ENCODE measurements at places on chromosomes 7 and 10.

GRCh38 chr10:95035332-95036295, 33.7 kb downstream of the CYP2C8 start:
- DNase-seq, result no peak

GRCh38 chr10:92164036-92164696, 126.7 kb downstream of the CPEB3 start:
- no peak for DNase-seq

- peak; percentile 63 for DNase-seq
These were observed 97.1 kb downstream of the RGS10 start for GRCh38 chr10:119445311-119445934.

- DNase-seq, result no peak
These were observed 150.2 kb downstream of the REEP3 start for GRCh38 chr10:63671317-63671937.

DNA sequence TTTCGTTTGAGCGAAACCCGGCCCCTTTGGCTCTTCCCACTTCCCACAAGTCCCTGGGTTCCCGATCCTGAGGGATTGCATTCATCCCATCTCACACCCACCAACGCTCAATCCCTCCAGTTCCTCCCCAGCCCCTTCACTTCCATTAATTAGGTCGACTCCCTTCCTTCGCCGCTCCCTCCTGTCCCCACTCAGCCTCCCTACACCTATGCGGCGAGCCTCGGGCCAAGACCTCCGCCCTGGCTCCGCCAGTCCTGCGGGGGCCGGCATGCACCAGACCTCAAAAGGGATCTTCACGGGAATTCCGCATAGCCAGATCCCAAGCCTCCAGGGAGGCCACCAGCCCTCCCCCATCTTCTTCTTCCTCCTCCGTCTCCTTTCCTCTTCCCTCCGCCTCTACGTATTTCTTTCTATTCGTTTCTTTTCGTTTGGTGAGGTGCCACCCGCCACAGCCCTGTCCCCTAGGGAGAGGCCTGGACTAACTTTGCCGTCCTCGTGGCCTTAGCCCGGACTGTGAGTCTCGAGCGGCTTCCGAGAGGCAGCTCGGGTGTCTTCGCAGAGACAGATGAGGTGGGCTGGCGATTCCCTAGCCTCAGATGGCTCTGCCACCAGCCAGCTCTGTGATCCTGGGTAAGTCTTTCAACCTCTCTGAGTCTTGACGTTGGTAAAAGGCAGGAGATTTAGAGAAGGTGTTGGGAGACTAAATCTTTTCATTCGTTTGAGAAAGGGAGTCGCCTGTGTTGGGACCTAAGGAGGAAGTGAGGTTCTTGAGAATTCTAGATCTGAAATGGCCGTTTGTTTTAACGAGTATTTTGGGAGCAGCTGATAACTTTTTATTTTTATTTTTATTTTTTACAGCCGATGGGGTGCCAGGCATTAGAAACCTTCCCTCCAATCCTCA, 8.1 kb upstream of the LBX1 start:
- no peak for DNase-seq

DNA sequence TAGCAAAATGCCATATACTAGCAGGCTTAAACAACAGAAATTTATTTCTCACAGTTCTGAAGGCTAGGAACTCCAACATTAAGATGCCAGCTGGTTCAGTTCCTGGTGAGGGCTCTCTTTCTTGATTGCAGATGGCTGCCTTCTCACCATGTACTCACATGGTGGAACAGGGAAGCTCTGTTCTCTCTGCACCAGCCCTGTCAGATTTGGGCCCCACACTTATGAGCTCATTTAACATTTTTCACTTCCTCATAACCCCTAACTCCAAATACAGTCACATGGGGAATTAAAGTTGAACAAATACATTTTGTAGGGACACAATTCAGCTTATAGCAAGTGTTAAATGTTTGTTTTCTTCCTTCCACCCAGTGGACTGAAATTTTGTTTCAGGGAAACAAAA, 218.6 kb upstream of the TAC1 start:
- DNase-seq, result no peak

- no peak for DNase-seq
These were observed 167.0 kb upstream of the PITRM1 start for GRCh38 chr10:3339531-3339950.

- no peak for DNase-seq
These were observed 491 bp upstream of the AKAP9 start for GRCh38 chr7:91940171-91940570.

DNA sequence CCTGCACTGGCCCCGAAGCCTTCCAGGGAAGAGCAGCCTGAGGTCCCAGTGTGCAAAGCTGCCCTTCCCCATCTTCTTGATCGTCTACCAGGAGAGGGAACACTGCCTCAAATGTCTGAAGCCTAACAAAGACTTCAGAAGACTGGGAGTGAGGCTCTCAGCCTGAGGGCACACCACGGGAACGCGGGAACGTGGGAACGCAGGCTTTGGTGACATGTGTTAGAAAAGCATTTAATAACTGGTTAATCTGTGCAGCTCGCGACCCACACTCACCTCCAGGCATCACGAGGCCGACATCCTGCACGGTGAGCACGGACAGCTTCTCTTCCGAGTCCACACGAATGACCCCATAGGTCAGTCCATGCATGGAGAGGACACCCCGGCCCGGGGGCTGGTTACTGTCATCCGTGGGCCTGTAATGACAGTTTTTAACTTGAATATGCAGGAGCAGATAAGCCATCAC, 234.0 kb downstream of the ZMYND11 start:
- DNase-seq, result no peak

DNA sequence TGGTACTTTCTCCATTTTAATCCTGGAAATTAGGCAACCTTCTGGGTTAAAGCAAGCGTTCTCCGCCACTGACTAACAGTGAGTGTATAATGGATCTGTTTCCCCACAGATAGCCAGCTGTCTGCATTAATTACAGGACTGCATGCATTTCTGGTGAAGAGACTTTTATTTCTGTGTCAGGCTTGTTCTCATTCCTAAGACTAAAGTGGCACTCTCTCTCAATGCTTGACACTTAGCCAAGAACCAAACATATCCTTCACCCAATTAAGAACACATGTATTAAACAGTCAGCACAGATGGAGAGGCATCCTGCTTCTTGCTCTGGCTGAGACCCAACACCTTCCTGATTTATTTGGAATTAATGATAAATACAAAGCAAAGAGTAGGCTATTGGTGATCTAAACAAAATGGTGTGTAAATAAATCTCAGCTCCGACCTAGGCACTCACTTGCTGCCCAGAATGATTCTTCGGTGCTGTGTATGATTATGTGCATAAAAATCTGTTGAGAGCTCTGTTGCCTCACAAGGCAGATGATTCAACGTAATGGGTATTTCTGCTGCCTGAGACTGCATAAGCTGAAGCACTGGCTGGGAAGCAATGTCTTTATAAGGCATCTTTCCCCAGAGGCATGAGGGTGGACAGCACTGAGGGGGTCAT, 16.8 kb downstream of the CALU start:
- no peak for DNase-seq

DNA sequence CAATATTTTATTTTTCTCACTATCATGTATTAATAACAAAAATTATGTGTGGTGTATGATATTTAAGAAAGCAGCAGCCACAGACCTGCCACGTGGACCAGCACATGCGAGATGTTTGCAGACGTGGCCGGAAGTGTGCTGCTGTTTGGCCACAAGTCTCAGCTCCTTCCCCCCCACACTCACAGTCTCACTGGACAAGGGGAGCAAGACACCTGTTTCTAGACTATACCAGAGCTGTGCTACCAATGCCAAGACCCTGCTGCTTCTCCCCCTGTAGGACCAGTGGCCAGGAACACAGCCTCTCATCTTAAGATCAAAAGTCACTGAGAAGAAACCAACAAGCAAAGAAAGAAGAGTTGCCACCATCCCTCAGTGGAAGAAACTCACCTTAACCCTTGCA, 258.9 kb upstream of the PPP2R2D start:
- no peak for DNase-seq

- no peak for DNase-seq
These were observed 22.0 kb upstream of the BMPR1A start for GRCh38 chr10:86734207-86734988.

GRCh38 chr10:66783316-66783715, 142.5 kb upstream of the LRRTM3 start:
- no peak for DNase-seq

- peak; percentile 23 for DNase-seq
These were observed 779 bp downstream of the C1QL3 start for GRCh38 chr10:16520900-16521299.

DNA sequence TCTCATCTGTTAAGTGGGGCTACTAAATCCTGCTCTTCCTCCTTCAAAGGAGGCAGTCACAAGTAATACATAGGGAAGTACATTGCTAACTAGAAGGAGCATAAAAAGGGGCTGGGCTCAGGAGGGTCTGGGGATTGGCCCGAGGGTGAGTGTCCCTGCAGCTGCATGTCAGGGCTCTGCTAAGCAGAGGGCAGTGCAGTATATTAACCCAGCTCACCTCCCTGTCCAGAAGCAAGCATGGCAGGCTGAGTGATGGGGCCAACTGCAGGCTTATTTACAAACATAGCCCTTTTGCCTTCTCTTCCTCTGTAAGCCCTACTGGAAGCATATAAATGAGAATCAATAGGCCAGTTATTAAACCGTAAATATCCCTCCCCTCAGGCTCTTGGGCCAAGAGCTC, 143.2 kb upstream of the PCBD1 start:
- DNase-seq, result no peak

DNA sequence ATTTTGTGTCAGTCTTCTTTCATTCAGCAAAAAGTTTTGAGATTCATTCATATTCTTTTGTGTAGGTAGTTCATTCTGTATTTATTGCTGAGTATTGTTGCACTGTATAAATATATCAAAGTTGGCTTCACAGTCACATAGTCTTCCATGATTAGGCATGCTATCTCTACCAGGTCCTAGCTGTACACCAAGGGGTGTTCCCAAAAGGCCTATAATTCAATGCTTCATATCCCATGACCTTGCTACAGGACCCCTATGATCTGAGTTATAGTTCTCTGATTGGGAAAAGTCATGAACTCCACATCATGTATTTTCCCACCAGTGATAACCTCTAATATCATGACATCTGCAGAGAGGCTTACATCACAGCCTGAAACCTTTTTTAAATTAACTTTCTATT, 47.3 kb upstream of the MAGI2 start:
- no peak for DNase-seq

DNA sequence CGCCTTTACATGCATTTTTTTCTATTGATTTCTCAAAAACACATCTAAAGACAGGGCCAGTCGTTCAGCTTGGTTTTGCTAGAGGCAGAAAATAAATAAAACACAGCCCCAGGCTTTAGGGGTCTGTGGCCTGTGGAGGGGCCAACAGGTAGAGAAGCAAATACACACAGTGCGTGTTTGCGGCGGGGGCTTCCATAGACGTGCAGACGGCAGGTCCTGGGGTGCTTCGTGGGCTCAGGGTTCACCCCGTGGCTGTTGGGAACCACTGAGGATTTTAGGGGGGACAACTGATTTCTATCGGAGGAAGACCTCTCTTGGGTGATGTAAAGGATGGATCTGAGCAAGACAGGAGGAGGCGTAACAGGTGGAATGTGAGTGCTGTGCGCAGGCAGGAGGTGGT, 445.7 kb upstream of the FOXK1 start:
- DNase-seq, result no peak
